ENCODE measurements at places on chromosomes 3 and 15. TPM values are rescaled to one million over a fixed set of nuclear protein-coding genes. Genes with fewer than 3 reads are reported as not detected.

The CA12 gene
- 1.8 TPM for total RNA-seq

The C3orf20 gene
- total RNA-seq = not detected

- DNase-seq = peak; percentile 1
- no peak overlapping the region for H3K4me3 ChIP-seq
- H3K27ac ChIP-seq = no peak overlapping the region
- no peaks in the 10 kb centered on the region for H3K27me3 ChIP-seq
- H3K4me1 ChIP-seq = no peaks in the 10 kb centered on the region
- H3K36me3 ChIP-seq = no peaks in the 10 kb centered on the region
Observed at GRCh38 chr15:99956022-99956775, 223.0 kb upstream of the LYSMD4 start.

DNA sequence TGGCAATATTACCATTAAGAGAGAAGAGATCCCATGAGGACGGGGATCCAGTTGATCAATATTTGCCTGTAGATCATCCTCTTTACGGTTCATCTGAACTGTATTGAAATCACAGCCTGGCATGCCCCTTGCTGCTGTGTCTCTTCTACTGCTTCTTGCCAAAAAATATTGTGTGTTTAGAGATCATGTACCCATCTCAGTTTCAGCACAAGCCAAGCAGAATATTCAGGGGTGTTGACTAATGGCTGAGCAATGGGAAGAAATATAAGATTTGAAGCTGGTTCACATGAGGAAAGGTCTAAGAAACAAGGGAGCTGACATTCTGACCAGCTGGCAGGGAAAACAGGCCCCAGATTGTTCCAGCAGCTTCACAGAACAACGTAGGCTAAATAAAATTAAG lies 21.3 kb downstream of the ATP13A5 start:
- no peaks in the 10 kb centered on the region for H3K4me1 ChIP-seq
- no peaks in the 10 kb centered on the region for H3K27me3 ChIP-seq
- no peaks in the 10 kb centered on the region for H3K36me3 ChIP-seq
- H3K4me3 ChIP-seq = no peak overlapping the region
- no peak for DNase-seq

DNA sequence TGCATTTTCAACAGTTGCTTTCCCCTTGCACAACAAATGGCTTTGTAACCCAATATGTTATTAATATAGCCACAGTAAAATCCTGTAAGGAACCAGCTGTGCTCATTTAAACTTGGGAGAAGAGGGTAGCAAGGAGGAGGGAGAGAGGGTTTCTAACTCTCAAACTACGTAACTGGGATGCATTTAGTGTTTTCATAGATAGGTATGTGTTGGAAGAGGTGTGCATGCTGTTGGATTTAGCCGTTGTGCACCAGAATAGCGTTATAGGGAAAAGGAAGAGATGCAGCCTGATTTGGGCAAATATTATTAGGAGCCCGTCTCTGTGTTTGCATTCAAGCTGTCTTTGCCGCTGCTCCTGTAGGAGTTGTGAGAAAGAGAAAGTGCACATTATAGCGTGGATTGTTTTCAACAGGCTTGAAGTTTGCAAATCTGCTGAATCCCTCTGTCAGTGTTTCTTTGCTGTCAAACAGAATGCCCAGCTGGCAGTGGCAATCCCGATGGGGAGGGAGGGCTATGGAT lies 39.4 kb downstream of the ARPP21 start:
- no peaks in the 10 kb centered on the region for H3K36me3 ChIP-seq
- H3K27ac ChIP-seq = no peak overlapping the region
- H3K4me3 ChIP-seq = no peak overlapping the region
- H3K4me1 ChIP-seq = no peaks in the 10 kb centered on the region
- no peaks in the 10 kb centered on the region for H3K27me3 ChIP-seq
- DNase-seq = no peak

DNA sequence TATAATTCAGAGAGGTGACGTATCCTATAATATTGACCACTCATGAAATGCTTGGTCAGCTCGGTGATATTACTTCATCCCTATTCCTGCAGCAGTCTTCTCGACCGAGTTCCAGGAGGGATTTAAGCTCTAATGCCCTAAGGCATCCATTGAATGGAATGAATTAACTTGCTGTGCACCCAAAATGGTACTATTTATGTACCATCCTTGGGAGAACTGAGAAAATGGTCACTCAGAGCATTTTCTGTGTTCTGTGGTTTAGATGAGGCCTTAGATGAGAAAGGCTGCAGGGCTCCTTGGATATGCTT lies 638 bp downstream of the BLOC1S6 start:
- H3K27ac ChIP-seq = peak overlapping the region; percentile 97
- peak overlapping the region; percentile 73 for H3K4me3 ChIP-seq
- no peaks in the 10 kb centered on the region for H3K27me3 ChIP-seq
- peaks cover 58% of the 10 kb centered on the region for H3K4me1 ChIP-seq
- peaks cover 9% of the 10 kb centered on the region for H3K36me3 ChIP-seq

GRCh38 chr15:42319206-42319605 lies 40.1 kb upstream of the CAPN3 start:
- H3K4me3 ChIP-seq = no peak overlapping the region
- no peaks in the 10 kb centered on the region for H3K4me1 ChIP-seq
- H3K27ac ChIP-seq = no peak overlapping the region
- peaks cover 30% of the 10 kb centered on the region for H3K36me3 ChIP-seq

DNA sequence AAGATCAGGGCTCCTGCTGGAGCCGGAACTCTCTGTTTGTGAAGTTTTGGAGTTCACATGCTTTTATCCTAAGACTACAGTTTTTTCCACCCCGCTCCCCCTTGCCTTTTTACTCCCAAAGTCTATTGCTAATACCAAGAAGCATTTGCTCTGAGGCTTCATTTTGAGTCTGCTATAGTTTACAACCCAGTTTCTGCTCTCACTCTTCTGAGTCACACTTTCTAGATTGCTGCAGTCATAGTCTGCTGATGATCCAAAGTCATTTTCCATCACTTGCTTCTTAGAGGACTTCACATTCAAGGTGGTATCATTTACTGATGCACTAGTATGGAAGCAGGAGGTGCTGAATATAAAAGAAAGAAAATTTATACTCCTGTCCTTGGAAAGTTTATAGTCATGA lies 937.4 kb downstream of the IGSF11 start:
- no peak for DNase-seq
- no peaks in the 10 kb centered on the region for H3K4me1 ChIP-seq
- H3K36me3 ChIP-seq = no peaks in the 10 kb centered on the region

DNA sequence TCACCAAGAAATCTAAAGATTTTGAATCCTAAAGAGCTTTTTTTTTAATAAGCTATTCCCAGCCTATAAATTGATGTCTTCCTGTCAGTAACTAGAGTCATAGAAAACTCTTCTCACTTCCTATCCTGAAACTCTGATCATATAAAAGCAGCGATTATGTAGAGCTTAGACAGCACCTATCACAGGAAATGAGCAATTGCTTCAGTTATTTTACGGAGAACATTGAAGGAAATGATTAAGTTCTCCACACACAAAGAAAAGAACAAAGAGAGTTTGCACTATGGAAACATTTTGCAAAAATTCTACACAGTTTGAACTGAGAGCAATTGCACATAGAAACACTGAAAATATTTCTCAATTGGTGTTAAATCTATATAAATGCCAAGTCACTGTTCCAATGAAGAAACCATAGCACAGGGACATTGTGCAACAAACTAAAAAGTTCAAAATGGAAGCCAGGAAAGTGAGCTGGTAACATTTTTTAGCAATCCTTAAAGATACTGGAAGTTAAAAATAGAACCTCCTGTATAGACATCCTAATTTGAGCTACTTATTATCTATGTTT lies 291.5 kb upstream of the ARHGEF26 start:
- DNase-seq = no peak
- H3K36me3 ChIP-seq = no peaks in the 10 kb centered on the region
- H3K4me1 ChIP-seq = no peaks in the 10 kb centered on the region
- no peak overlapping the region for H3K4me3 ChIP-seq
- H3K27ac ChIP-seq = no peak overlapping the region

- H3K27me3 ChIP-seq = no peaks in the 10 kb centered on the region
- H3K27ac ChIP-seq = no peak overlapping the region
- H3K4me3 ChIP-seq = no peak overlapping the region
- no peak for DNase-seq
- no peaks in the 10 kb centered on the region for H3K36me3 ChIP-seq
Observed at GRCh38 chr3:184696697-184697096, 15.2 kb downstream of the MAGEF1 start.

DNA sequence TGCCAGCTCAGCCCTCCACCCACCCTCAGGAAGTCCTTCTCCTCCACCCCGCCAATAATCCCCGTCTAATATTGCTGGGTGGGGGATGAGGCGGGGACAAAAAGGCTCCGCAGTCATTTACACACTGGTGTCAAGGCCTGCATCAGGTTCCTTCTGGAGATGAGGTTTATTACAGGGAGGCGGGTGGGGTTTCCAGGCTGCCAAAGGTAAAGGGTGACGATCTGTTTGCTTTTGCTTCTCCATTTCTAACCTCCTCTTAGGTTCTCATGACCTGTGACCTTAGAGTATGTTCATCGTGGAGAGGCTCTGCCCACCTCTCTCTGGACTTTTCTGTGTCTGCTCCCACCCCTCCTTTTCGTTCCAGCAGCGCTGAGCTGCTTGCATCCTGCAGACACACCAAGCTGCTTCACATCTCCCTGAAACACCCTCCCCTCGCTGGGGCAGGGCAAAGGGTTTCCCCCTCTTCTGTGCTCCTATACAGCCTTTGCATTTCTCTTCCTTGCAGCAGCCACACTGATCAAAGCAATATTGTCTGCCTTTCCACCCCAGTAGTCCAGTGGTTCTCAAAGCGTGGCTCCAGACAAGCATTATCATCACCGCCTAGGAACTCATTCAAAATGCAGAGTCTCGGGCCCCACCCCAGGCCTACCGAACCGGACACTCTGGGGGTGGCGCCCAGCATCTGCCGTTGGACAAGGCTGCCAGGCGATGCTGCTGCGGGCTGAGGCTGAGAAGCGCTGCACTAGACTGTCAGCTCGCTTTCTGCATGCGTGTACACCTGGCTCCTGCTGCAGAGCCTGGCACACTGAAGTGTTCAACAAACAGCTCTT lies 26.6 kb downstream of the CA12 start:
- H3K27me3 ChIP-seq = no peaks in the 10 kb centered on the region
- DNase-seq = no peak
- no peak overlapping the region for H3K4me3 ChIP-seq
- no peaks in the 10 kb centered on the region for H3K36me3 ChIP-seq
- no peak overlapping the region for H3K27ac ChIP-seq
- H3K4me1 ChIP-seq = no peaks in the 10 kb centered on the region

DNA sequence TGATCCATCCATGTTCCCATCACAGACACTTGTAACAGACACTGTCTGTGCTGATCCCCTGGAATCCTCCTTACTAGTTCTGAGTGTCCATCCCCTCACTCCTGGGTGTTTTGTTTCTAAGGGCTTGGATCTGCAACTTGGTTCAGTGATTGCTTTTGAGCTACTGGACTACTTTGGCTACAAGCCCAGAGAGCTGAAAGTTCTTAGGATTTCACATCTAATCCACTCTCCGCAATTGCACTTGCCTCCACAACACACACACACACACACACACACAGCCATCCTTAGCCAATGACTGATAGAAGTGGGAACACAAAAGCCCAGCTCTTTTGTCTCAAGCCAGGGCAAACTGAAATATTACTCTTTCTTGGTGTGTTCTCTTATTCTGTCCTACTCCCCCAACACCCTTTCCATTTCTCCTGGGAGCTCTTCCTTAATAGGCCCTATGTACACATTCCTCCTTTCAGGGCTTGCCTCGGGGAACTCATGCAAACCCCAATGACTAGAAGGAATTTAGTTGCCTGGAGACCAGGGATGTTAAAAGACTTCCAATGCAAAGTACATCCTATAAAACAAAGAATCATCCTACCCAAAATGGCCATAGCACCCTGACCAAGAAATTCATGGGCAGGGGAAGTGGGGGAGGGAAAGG lies 206.1 kb upstream of the UBE2E2 start:
- no peak overlapping the region for H3K4me3 ChIP-seq
- no peak for DNase-seq
- no peaks in the 10 kb centered on the region for H3K4me1 ChIP-seq
